ENCODE measurements at places on chromosomes 13 and 19.

GRCh38 chr13:23794267-23795161, 94.7 kb downstream of the MIPEP start:
- DNase-seq, result no peak

GRCh38 chr19:13849991-13850909, 26.7 kb upstream of the NANOS3 start:
- no peak for DNase-seq

DNA sequence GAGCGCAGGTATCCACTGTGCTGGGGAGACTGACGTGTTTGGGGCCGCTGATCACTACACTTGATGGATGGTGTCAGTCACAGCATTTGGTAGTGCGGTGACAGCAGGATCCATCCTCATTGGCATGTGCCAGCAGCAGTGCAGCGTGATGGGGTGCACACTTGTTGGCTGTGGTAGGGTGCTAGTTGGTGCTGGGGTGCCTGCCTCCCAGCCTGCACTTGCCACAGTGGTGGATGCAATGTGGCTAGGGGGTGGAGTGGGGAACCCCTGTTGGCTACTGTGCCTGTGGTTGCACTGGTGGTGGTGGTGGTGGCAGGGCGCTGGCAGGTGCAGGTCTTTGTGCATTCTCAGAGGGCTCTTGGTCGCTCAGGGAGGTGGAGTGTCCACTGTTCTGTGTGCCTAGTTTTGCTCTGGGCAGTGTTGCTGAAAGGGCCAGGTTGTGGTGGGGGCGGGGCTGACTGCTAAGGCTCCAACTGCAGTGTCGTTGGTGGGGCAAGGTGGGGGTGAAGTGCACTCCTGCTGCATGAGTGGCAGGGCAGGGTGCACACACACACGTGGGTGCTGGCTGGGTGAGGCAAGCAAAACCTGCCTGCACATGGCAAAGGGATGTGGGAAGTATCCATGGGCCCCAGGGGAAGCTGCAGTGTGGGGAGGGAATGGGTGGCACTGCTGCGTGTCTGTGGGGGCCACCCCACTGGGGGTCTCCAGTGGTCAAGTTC, 84.8 kb downstream of the ZMYM2 start:
- DNase-seq, result no peak

- peak; percentile 62 for DNase-seq
These were observed at the start of gene ZNF677 for GRCh38 chr19:53254411-53255341. TSS of gene ZNF677 (minus strand) at chr19:53254873. CDS start at chr19:53251550, 3,323 bp downstream.

- no peak for DNase-seq
These were observed 75.6 kb upstream of the TM9SF2 start for GRCh38 chr13:99425485-99426341.

GRCh38 chr19:1064661-1065605, 2.0 kb upstream of the ARHGAP45 start:
- no peak for DNase-seq

DNA sequence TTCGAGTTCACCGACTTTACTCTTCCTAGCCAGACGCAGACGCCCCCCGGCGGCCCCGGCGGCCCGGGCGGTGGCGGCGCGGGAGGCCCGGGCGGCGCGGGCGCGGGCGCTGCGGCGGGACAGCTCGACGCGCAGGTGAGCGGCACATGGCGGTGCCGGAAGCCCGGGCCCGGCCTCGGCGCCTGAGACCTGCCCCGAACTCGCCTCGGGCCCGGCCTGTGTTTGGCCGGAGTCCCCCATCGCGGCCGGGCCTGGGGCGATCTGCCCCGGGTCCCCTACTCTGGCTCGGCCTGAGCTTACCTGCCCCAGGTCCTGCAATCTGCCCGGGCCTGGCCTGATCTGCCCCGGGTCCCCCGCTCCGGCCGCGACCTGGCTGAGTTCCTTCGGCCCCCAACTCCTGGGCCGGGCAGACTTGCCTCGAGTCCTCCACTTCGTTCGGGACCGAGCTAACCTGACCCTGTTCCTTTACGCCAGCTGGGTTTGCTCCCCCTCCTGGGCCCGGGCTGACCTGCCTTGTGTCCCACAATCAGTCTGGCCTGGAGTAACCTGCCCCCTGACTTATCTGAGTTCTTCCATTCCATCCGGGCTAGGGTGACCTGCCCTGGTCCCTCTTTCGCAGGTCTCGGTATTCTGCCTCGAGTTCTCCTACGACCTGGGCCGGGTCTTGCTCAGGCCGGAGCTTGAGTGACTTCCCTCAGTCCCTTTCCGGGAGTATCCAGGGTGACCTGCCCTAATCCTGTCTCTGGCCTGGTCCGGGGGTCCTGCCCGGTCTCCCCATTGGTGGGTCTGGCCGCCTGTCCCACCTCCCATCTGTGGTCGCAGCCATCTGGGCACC, 764 bp downstream of the UPF1 start:
- DNase-seq, result no peak

All from cerebellar nuclear complex (tissue), 1 donor.